Amniotic stem cell (primary cell): ENCODE measurements at places on chromosomes 13 and 19.

- no peak for DNase-seq
Observed at GRCh38 chr13:105616333-105617075, 919.0 kb downstream of the EFNB2 start.

DNA sequence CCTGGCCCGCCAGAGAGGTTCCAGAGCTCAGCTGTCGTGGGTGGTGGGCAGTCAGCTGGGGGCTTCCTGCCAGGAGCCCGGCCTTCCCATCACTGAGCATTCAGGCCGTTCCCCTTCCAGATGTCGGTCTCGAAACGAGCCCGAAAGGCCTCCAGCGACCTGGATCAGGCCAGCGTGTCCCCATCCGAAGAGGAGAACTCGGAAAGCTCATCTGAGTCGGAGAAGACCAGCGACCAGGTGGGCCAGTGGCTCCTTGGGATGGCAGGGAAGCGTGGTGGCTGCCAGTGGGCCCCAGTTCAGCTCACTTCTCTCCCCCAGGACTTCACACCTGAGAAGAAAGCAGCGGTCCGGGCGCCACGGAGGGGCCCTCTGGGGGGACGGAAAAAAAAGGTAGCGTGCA is 19.3 kb downstream of the HDGFL2 start:
- no peak for DNase-seq

- DNase-seq: no peak
Observed at GRCh38 chr13:22880741-22881720, 299.7 kb upstream of the SGCG start.

DNA sequence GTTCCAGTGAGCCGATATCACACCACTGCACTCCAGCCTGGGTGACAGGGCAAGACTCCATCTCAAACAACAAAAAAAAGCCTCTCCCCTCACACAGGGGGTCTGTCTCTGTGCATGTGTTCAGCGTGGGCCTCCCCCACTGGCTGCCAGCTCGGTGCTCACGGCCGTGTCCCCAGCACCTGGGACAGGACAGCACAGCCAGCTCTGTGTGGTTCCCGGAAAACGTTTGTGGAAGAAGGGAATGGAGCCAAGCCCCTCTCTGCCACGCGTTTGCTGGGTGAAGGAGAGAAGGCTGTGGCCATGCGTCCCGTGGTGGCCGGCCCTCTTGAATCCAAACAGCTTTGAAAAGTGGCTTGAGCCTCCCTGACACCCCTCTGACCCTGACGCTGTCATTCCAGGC is 32.3 kb downstream of the DPF1 start:
- DNase-seq: no peak

DNA sequence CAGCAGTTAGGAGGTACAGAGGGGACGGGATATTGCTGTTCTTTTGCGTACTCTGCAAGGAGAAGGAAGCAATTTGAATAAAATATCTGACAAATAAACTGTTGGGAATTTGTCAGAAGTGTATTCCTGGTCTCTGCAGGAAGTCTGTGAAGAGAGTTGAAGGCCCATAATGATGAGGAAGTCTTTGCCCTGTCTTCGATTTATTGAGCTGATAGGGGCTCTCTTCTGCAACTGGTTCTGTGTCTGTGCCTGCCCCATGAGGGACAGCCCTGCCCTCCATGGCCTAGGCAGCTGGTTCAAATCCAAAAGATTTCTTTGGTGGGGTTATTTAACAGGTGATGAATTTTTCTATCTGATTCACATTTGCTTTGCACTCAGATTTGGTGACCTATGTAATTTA is 339.7 kb upstream of the EDNRB start:
- no peak for DNase-seq

GRCh38 chr19:47765523-47766358 is 12.8 kb upstream of the SELENOW start:
- DNase-seq: peak; percentile 16

- no peak for DNase-seq
Observed at GRCh38 chr13:34164582-34164981, 346.6 kb downstream of the RFC3 start.

DNA sequence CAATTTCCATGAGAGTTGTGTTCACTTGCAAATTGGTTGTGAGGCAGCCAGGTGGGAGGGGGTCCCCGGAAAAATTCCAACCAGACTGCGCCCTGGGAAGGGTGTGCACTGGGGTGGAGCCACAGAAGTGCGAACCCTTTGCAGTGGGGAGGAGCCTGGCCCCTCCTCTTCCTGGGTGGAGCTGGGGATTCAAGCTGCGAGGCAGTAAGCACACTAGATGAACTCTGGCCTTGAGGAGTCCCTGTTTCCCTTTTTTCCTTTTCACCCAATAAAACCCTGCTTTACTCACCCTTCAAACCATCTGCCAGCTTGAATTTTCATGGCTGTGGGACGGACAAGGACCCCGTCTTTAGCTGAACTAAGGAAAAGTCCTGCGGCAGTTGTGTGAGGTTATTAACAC is 31.0 kb upstream of the MBNL2 start:
- DNase-seq: no peak

DNA sequence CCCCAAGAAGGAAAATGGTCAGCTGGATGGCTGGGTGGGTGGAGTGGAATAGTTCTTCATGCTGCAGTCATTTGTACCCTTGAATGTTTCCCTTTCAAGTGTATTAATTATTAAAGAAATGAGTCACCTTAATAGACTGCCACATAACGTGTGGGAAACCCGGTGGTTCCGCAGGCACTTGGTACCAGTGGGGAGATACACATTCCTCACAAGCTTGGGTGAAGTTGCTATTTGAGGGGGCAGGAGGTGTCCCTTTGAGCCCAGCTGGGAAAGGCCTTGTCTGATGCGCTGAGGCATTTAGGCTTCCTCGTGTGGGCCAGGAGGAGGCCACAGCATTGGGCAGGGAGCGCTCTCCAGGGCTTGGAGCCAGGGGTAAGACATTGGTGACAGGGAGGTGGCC is 57.7 kb downstream of the ATP8A2 start:
- no peak for DNase-seq

DNA sequence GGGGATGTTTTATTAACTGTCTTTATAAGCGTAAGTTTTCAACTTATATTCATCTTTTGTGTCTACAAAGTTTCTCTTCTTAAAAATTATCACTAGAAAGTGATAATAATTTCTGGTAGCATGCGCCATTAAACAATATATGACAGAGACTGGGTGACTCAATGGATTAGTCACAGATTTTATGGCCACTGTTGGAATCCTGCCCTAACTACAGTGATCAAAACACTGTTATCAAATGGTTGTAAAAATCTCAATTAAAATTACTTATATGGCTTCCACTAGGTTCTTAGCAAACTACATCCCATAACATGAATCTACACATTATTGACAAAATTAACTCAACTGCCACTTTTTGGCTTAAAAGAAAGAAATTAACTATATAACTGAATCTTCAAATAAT is 350.0 kb downstream of the DACH1 start:
- no peak for DNase-seq

DNA sequence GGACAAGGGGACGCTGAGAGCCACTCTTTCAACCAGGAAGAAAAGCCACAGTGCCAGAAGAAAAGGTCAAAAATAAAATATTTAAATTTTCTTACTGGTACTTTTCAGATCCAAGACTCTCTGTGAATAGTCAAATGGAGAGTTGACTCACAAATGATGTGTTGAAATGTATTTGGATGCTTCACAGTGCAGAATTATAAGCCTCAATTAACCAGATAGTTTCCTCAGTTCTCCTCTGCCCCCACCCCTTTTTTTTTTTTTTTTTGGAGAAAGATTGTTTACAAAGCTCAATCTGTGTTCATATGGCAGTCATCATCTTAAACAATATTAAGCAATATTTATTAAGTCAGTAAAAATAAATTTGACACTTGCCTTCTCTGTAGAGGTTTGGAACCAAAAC is 470.8 kb downstream of the FGF9 start:
- no peak for DNase-seq

DNA sequence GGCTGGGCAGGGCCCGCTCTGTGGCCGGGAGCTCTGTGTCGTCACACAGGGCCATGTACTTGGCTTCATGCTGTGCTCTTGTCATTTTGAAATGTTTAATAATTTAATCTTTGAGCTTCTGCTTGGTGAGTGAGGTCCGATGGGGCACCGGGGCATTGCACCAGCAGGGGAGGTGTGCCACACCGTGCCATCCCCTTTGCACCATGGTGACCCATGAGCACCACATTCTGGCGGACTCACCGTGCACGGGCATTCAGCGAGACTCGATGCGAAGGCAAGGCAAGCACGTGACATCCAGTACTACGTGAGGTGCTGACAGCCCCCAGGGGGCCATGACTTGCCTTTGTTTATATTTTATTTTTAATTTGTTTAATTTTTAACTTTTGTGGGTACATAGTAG is 204.3 kb downstream of the URI1 start:
- no peak for DNase-seq
